ENCODE measurements at places on chromosomes 11 and 22.

GRCh38 chr11:69634069-69634468 is 6.9 kb upstream of the CCND1 start:
- DNase-seq = no peak

DNA sequence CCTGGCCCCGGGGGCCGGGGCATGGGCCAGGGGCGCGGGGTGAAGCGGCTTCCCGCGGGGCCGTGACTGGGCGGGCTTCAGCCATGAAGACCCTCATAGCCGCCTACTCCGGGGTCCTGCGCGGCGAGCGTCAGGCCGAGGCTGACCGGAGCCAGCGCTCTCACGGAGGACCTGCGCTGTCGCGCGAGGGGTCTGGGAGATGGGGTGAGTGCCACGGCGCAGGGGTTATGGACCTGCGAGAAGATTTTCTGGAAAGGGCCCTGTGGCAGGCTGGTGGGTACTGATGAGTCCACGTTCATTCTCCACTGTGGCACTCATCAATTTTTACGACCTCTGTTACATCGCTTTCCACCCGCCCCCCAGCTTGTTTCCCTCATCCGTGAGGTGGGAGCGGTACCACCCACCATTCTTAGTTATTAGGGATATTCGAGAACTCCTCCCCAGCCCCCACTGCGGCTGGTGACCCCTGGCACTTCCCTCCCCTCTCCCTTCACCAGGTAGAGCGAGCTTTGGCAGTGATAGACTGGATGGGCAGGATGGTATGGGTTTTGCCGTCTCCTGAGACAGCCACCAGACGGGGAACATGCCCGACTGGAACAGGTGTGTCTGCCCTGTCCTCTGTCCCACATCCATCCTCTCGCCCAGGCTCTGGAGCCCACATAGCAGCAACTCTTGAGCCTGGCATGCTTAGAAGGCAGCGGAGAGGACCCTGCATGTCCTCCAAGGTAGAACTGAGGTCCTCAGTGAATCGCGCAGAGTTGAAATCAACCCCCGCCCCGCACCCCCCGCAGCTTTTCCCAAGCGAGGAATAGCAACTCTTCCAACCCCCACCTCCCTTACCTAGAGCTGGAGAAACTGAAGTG is 562 bp downstream of the DGAT2 start:
- DNase-seq = no peak

DNA sequence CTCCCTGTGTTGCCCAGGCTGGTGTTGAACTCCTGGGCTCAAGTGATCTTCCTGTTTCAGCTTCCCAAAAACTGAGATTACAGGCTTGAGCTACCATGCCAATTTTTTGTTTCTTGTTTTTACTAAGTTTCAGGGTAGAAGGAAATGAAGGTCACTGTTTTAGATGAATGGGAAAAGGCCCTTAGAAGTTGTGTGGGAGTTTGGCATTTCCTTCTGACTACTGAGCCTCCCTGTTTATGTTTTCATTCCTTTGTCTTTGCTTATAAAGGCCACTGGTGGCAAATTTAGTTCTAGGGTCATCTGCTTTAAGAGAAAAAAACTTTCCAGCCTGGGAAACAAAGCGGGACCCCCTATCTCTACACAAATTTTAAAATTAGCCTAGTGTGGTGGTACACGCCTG is 22.1 kb downstream of the SRPRA start:
- no peak for DNase-seq

GRCh38 chr22:44439356-44440223 is 58.4 kb downstream of the RTL6 start:
- DNase-seq = no peak

DNA sequence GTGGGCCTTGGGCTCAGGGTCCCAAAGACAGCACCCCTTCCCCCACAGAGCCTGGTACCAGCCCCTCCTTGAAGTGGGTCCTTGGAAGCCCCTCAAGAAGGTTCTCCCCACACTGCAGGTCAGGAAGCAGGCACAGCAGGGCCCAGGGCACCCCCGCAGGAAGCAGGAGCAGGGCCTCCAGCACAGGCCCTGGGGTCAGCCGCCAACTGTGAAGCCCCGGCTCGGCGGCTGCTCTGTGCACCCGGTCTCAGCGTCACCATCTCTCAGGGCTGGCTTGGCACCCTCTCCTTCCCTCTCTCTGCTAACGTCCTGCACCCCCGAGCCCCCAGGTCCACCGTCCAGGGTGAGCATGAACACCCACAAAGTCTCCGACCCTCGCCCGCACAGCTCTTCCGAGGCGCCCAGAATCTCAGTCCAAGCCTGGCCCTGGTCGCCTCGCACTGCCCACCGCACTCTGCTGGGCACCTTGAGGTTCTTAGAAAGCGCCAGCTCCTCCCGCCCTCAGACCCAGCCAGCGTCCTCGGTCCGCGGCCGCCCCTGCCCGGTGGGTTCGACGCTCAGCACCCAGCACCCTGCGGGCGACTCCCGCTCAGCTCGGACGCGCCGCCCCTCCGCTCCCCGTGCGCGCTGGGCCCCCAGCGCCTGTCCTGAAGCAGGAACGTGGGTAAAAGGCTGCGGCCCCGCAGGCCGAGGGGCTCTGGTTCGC is 1.4 kb upstream of the SIGIRR start:
- no peak for DNase-seq

- no peak for DNase-seq
Observed at GRCh38 chr22:38967451-38968450, 10.3 kb downstream of the APOBEC3A start.

GRCh38 chr11:79482800-79483199 is 42.0 kb upstream of the TENM4 start:
- no peak for DNase-seq

- DNase-seq = no peak
Observed at GRCh38 chr22:42726811-42727210, 6.1 kb upstream of the A4GALT start.

DNA sequence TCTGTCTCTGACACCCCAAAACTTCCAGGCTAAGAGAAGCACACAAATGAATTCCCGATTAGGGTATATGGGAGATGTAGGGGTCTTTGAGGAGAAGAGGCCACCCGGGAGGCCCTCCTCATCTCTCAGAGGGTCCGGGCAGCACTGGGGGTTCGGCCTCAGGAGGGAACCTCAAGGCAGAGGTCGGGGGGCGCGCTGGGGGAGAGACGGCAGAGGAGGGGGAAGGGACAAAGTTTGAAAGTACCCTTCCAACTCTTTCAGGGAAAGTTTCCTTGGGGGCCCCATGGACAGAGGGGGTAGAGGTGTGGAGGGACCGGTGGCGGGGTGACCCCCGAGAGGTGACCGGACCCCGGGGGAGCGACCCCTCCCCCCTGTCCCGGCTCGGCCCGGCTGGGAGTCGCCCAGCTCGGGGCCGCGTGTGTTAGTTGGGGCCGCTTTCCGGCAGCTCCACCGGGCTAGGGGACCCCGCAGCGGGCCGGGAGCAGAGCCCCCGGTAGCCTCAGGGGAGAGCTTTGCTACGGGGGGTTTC is 3.3 kb upstream of the GCAT start:
- no peak for DNase-seq

DNA sequence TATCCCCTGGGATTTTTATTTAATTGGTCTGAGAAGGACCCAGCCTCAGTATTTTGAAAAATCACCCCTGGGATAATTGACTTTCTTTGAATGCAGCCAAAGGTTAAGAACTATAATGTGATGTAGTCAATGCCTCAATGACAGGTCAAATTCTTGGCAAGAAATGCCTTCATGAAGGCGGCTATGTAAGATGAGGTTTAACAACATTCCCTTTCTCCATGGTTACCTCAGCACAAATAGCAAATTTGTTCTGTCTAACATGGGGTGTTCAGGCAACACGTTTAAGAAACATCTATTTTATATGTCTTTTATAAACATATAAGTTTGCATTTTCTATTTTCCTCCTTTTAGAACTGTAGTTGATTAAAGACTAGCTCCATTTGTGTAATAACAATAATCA is 5.3 kb downstream of the SLN start:
- no peak for DNase-seq

DNA sequence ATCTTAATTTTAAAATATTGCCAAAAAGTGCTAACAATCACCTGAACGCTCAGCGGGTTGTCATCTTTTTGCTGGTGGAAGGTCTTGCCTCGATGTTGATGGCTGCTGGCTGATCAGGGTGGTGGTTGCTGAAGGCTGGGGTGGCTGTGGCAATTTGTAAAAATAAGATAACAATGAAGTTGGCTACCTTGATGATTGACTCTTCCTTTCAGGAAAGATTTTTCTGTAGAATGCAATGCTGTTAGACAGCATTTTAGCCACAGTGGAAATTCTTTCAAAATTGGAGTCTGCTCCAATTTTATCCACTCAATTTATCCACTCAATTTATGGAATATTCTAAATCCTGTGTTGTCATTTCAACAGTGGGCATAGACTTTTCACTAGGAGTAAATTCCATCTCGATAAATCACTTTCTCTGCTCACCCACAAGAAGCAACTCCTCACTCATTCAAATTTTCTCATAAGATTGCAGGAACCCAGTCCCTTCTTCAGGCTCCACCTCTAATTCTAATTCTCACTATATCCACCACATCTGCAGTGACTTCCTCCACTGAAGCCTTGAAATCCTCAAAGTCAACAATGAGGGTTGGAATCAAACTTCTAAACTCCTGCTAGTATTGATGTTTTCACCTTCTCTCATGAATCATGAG is 78.8 kb downstream of the LINC01488 start:
- DNase-seq = no peak

GRCh38 chr22:23226497-23226850 is 46.2 kb downstream of the BCR start:
- no peak for DNase-seq

- no peak for DNase-seq
Observed at GRCh38 chr11:67280788-67281551, 8.1 kb upstream of the ANKRD13D start.

GRCh38 chr11:114482114-114482513 is 42.8 kb downstream of the REXO2 start:
- no peak for DNase-seq

- DNase-seq = no peak
Observed at GRCh38 chr22:38828191-38828590, 15.6 kb downstream of the NPTXR start.

- no peak for DNase-seq
Observed at GRCh38 chr11:109512680-109513079, 90.7 kb downstream of the C11orf87 start.

DNA sequence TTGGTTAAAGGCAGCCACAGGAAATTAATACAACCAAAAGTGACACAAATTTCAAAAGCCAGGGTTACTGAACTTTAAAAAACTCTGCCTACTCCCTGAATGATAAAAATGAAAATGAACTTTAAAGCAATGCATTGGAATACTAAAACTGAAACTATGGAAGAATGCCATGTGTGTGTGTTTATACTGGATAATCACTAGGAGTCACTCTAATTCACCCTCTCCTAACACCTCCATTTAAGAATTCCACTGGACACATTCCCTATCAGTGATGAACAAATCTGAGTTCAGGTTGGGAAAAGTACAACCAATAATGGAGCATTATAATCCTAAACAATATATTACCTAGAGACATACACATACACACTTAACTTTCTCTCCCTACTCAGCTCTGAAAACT is 27.5 kb upstream of the PLAAT3 start:
- no peak for DNase-seq

- no peak for DNase-seq
Observed at GRCh38 chr11:13115380-13115675, 106.2 kb downstream of the RASSF10 start.

DNA sequence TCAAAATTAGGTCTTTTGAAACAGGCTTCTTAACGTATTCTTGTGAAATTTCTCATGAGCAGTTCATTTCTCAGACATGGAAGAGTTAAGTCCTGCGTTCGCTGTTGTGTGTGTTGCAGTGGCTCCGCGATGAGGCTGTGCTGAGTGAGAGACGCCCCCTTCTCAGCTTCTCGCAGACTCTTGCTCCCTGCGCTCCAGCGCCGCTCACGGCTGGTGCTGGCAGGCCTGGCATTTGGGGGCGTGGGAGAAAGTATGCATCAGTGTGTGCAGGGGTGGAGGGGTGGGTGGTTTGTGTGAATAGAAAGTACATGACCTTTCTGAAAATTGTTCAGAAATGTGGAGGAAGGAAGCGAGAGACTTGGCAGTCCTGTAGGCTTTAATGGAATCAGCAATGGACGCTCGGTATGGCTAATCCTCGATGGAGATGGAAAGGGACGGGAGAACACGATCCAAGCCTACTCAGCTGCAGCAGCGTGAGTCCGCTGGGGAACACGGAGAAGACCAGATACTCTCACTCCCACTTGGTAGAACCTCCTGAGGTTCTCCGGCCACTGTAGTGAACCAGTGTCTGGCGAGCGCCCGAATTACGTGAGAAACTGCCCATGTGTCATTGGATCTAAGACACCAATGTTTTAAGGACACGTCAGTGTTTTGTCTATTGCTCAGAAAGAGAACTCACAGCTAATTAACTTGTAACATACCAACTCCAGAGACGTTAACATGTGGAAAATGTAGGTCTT is 5.9 kb downstream of the TAB1 start:
- no peak for DNase-seq

- no peak for DNase-seq
Observed at GRCh38 chr11:12871788-12872321, 137.3 kb upstream of the RASSF10 start.

DNA sequence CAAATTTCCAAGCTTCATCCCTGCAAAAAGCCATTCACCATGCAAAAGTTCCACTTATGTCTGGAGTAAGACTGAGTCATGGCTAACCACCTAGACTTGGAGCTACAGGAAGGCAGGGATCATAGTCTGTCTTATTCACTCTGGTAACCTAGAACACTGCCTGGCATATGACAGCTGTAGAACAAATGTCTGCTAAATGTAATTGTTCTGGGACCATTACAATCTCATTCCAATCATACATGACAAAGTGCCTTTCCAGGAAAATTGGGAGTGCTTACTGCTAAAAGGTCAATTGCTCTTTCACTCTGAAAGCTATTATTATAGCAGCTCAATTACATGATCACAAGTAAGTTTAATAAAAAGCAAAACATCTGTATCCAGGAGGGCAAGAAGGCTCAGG is 99.1 kb upstream of the CHRM4 start:
- no peak for DNase-seq

GRCh38 chr11:47155879-47156278 is 20.8 kb downstream of the ARFGAP2 start:
- DNase-seq = no peak

DNA sequence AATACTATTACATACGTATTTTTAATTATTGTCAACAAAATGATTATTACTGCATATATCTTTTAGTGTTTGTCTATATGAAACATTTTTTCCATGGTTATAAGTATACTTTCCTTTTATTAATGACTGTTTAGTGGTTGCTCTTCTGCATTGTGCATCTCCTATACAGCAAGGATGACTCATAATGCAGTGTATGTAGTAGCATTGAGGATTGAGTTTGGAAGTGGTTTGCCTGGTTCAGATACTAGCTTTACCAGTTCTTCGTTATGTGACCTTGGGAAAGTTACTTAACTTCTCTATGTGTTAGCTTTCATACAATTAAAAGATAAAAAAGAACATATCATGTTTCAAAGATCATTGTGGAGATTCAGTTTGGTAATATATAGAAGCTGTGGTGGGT is 44.1 kb downstream of the CHORDC1 start:
- DNase-seq = no peak

DNA sequence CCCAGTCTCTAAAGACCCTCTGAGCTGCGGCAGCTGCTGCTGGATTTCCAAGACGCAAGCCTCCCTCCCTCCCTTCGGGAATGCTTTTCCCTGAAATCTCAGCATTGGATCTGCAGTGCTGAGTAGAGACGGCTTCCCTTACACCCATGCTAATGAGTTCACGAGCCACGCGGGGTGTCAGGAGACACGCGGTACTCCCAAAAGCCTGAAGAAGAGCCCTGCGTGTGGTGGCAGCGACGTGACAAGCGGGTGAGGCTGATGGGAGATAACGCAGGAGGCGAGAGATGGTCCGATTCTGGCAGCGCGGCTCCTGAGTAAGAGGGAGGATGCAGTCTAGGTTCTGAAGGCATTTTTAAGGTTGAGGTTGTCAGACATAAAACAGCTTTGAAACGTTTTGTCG is 74.4 kb upstream of the ASPHD2 start:
- no peak for DNase-seq

- DNase-seq = no peak
Observed at GRCh38 chr22:26199665-26200064, 30.4 kb downstream of the SEZ6L start.

Data from stimulated activated CD4-positive, alpha-beta T cell treated with anti-CD3 and anti-CD28 coated beads, TNF-alpha, amount 100 ng/mL, for 48 hours (primary cell).